ENCODE measurements at places on chromosomes 4 and X.

- no peak for DNase-seq
Observed at GRCh38 chr4:3009422-3009821, 46.1 kb downstream of the GRK4 start.

DNA sequence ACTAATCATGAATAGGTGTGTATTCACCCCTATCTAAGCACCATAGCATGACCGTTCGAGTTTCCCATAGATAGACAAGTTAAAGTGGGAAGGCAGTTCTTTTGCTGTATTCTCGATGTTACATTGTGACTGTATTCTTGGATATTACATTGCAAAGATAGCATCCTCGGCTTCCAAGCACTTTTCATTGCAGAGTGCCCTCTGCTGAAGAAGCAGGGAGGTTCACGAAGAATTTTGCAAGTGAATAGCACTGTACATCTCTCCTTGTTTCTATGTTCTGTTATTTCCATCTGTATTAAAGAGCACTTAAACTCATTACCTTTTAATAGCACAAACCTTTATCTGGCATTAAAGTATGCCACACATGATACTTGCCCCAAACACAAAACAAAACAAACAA lies 426.7 kb upstream of the ARX start:
- no peak for DNase-seq

- no peak for DNase-seq
Observed at GRCh38 chrX:4181782-4182407, 468.4 kb upstream of the PRKX start.

- no peak for DNase-seq
Observed at GRCh38 chr4:10671799-10672198, 12.8 kb downstream of the CLNK start.

DNA sequence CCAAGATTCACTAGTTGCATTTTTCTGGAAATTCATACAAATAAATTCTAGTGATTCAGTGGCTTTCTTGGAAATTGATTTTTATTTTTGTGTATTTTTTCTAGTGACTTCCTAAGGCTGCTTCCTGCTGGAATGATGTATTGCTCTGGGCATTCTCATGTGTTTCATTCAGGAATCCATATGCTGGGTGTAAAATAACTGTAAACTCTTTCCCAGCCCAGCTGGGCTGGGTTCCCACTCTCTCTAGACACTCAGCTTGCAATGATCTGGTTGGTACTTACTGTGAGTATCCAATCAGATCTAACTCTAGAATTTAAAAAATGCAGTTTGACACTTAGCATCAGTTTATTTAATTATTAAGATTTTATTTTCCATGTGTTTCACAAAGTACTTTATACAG lies 882.2 kb downstream of the STIM2 start:
- no peak for DNase-seq

DNA sequence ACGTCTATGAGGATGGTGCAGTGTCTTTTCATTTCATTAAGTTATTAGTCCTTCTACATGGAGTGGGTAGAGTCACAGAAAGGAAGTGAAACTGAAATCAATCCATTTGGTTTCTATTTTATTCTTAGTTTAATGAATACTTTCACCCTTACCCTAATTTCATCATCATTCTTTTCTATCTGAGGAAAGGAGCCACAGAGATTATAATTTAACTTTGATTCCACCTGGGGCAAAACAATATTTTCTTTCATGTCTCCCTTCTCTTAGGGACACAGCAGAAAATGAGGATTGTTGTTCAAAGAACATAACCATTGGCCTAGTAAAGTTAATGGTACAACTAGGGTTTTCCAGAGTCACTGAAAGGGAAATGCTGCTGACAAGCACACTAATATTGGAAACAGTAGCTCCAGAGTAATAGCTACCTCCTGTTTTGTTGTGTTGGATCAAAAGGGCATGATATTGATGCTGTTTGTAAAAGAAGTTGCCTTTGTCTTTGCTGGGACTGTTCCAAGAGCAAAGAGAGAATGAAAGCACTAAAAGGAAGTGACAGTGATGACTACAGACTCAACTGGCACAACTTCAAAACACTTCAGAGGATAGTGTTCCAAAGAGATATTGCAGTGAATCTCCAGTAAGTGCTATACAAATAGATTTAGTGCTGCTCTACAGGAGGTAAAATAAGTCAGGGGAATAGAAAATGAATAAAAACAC lies 247.1 kb upstream of the PITX2 start:
- no peak for DNase-seq

DNA sequence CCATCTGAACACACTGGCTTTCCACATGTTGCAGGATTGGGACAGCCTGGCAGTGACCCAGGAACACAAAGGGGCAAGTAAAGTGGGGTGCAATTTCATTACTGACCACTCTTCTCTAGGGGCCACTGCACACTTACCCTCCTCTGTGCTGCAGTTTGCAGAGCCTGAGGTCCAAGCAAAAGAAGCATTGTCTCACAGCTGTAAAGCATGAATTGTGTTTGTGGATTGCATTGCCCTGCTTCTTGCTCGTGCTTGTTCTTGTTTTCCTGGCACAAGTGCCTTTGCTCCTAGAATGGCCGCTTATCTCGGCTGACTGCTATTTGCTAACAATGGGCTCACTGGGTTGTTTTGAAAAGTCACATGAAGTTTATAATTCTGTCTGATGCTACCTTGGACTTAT lies 209.1 kb upstream of the JADE1 start:
- no peak for DNase-seq

DNA sequence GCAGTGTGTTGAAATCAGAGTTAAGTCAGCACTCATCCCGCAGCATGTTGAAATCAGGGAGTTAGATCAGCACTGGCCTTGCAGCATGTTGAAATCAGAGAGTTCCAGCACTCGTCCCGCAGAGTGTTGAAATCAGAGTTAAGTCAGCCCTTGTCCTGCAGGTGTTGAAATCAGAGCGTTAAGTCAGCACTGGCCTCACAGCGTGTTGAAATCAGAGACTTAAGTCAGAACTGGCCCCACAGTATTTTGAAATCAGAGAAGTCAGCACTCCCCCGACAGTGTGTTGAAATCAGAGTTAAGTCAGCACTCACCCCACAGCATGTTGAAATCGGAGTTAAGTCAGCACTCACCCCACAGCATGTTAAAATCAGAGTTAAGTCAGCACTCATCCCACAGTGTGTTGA lies 10.9 kb upstream of the UVSSA start:
- no peak for DNase-seq

- DNase-seq, result no peak
Observed at GRCh38 chrX:40772290-40772689, 36.9 kb upstream of the MED14 start.

- no peak for DNase-seq
Observed at GRCh38 chrX:9315086-9315485, 149.8 kb upstream of the TBL1X start.

GRCh38 chrX:13821738-13822137 lies 4.8 kb upstream of the GPM6B start:
- no peak for DNase-seq

- DNase-seq, result no peak
Observed at GRCh38 chr4:145829629-145830395, 108.8 kb downstream of the ZNF827 start.

GRCh38 chr4:40199999-40200874 lies 3.4 kb downstream of the RHOH start:
- no peak for DNase-seq

GRCh38 chr4:11189756-11190155 lies 238.9 kb downstream of the HS3ST1 start:
- no peak for DNase-seq

DNA sequence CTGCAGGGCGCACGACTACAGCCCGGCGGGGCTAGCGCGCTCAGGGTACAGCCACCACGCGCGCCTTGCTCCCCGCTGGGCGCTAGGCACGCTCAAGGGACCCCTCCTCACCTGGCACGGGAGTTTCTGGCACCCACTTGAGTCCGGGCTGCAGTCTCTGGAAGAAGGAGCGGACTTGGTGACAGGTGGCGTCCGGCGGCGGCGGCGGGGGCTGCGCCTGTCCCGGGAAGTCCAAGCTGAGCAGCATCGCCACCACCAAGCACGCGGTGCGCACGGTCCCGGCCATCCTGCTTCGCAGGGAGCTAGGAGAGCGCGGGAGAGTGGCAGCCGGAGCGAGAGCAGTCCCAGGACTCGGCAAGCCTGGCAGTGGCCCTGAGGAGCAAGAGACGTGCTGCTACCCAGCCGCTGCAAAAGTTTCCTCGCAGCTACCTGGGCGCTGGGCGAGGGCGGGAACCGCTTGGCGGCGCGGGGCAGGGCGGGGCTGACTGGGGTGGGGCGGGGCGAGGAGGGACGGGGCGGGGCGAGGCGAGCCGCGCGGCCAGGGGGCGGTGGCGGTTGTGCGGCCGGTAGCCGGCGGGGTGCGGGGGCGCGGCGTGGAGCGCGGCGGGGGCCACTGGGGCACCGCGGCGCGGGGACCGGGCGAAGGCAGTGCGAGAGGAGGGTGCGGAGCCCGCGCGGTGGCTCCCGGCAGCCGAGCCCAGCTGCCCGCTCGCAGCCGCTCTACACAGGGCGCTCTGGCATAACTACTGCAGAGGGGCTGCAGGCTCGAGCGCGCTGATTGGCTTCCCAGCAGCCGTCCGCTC lies at the start of gene GPC3:
Gene GPC3 (minus strand): TSS at position 431 of the 803 bp plus-strand sequence.
- no peak for DNase-seq

- no peak for DNase-seq
Observed at GRCh38 chr4:168524006-168524405, 27.2 kb downstream of the PALLD start.

DNA sequence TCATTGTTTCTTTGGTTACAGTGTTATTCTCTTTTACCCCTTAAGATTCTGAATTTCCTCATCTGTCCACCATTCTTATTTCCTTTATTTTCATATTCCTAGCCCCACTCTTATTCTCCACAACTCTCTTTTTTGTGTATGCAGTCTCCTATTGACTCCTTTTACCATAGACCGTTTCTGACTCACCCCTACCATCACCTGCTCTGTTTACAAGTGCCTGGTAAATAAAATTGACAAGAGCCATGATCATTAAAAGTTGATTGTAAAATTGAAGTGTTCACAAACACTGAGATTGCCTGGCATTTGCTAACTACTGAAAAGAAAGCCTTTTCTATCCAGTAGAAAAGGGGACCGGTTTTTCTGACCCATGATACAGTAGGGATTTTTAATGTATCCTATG lies 54.4 kb downstream of the MRPL1 start:
- DNase-seq, result no peak

- DNase-seq, result no peak
Observed at GRCh38 chr4:68987007-68987406, 35.4 kb upstream of the UGT2A3 start.

DNA sequence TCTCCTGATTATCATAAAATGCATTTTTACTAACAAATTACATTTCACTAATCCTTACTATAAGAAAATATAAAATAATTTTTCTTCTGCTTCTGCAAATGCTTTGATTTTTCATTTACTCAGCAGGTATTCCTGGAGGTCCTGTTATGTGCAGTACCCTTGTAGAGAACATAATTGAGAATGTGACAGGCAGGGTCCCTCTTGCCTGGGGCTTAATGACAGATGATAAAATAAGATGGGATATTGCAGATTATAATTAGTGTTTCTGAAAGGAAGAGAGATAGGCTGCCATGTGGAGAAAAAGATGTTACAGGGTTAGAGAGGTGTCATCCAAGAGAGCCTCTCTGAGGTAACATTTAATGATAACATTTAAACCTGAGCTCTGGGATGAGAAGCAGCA lies 128.9 kb downstream of the MAD2L1 start:
- no peak for DNase-seq

DNA sequence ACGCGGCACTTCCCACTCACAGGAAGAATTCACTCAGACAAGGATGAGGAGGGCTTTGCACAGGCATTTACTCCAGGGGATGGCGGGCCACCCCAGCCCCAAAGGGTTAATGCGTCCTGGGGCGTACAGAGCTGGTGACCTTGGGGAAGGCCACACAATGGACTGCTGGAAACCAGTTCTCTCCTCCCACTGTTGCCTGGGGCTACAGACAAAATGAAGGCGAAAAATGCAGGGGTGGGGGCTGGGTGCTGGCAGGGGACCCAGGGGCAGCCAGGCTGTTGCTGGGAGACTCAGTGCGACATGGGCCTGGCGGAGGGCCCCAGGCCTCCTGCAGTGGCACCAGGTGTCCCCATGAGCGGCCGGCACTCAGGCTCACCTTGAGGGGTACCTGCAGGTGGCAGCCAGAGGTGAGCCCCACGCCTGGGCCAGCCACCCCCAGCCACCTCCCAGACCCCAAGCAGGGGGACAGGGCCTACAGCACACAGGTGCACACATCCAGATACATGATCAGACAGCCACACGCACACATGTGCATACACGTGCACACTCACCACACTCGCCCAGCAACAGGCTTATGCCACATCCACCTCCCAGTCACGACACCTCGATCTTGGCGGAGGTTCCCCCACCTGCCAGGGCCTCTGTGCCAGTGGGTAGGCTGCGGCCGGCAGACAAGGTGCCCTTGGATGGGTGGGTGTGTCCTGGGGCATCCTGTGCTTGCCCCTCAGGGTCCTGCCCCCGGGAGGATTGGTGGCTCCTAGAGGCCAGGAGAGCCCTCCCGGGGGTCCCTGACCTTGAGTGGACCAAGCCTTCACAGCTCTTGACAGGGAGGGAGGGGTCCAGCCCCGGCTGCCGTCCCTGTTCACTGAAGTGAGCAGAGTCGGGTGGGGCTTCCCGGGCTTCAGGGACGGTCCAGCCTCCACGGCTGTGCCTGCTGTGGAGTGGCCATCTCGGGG lies 13.1 kb downstream of the NAT8L start:
- DNase-seq, result no peak

GRCh38 chr4:5127556-5127955 lies 76.3 kb downstream of the STK32B start:
- no peak for DNase-seq

DNA sequence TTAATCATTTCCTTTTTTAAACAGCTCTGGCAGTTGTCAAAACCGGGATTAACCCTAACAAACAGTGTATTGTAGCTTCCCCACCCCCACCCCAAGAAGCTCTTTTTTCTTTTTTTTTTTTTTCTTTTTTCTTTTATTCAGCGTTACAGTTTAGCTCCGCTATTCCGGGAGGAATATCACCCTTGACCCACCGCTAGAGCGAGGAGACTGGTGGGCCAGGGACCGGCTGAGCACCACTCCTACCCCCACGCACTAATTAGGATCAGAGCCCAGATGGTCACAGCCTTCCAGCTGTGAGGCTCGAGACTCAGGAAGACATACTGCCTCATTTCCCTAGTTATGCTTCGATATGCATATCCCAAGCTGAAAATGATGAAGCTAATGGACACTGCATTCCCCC lies 2.0 kb downstream of the PARM1 start:
- no peak for DNase-seq

- DNase-seq, result no peak
Observed at GRCh38 chr4:88335092-88335665, 43.5 kb upstream of the HERC6 start.
